ENCODE measurements at places on chromosomes 2 and 18.

DNA sequence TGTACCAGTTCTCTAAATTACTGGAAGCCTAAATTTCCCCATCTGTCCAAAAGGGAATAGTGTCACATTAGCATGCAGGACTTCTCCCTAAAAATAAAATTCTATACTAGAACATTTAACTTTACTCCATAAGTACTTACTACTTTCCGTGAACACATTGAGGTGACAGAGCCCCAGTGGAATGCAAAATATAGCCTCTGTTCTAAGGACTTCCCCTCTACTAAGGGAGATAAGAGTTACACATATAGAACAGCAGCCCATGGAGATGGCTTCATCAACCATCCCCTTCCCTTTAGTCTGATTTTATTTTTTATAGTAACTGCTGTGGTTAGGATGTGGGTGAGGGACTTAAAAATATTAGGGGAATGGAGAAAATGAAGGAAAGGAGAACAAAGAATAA, 68.9 kb upstream of the STPG4 start:
- DNase-seq, result no peak

DNA sequence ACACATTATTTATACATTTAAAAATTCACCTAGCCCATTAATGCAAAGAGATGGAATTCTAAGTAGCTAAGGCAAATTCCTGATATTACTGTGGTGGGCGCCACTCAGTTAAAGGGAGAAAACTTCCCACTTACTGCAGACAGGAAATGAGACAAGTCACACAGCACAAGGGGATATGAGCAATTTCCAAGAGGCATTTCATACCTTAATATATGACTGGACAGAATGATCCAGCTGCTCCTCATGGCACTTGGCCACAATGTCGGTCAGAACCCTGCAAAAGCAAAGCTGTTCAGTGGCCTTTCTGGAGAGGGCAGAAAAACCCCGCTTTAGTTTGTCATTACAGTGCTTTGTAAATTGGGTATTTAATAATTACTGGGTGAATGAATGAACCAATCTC, 121.4 kb upstream of the CCDC195 start:
- DNase-seq, result peak; percentile 42

DNA sequence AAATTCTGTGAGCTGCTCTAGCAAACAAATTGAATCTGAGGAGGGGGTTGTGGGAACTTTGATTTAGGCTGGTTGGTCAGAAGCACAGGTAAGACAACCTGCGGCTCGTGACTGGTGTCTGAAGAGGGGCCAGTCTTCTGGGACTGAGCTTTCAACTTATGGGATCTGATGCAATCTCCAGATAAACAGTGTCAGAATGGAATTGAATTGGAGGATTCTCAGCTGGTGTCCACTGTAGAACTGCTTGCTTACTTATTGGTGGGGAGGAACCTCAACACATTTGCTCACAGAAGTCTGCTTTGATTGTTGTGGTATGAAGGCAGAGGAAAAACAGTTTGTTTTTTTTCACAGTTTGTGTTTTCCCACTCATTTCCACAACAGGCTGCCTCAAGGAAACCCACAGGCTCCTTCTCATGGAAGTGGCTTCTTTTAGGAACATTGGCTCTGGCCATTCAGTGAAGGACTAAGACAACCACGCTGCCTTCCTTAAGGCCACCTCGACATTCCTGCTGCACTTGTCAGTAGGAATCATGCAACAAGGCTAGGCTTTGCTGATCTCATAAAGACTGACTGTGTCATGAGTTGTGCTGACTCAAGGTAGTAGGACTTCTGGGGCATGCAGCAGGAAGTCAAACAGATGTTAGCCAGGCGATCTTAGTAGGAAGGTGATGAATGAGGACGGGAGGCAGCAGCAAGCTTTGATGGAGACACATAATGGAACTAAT, 104.7 kb downstream of the TSN start:
- peak; percentile 84 for DNase-seq

DNA sequence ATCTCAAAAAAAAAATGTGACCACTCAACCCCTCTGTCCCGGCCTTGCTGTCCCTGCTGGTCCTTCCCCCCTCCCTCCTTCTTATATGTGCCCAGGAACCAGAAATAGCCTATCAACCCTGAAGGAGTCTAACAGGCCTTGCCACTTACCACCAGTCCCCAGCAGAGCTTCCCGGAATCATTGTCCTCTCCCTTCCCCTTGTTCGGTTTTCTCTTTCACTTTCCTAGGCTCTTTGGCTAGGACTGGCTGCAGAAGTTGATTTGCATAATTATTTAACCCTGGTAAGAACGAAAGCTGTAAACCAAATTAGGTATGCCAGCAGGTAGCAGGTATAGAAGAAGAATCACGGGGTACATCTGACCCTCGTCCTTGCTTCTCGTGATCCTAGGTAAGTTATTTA, 72.6 kb upstream of the ZNF532 start:
- no peak for DNase-seq

DNA sequence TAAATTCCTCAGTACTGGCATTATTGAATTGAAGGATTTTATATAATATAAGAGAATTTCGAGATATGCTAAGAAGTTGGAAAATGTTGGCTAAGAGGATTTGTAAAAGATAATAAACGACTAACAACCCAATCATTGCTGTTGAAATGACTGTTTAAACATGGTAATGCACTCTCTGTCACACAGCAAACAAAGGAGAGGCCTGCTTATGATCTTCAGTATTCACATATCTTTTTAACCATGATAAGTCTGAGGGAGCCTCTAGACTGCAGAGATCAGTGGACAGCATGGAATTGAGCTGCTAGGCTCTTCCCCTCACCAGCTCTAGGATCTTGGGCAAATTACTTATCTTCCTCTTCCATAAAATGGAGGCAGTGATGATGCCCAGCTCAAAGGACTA, 2.7 kb downstream of the KCTD18 start:
- no peak for DNase-seq

- DNase-seq, result peak; percentile 73
Measured at GRCh38 chr2:150410809-150411208, 76.7 kb downstream of the RND3 start.

GRCh38 chr2:64941801-64942200, 47.4 kb upstream of the SLC1A4 start:
- DNase-seq, result no peak

DNA sequence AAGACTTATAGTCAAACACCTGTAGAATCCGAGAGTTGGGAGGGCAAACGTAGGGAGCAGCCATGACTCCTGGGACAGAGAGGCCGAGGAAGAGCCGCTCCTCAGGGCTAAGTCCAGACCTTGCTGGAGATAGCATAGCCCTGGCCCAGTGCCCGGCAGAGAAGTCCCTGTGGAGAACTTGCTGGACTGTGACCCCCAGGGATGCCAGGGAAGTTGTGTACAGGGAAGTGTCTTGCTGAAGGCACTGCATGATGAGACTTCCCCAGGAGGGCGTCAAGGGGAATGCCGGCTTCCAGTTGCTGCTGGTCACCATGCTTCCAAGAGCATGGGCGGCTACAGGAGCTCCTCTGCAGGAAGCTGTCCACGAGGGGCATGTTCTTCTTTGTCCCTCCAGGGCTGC, 8.6 kb upstream of the CNDP1 start:
- no peak for DNase-seq

GRCh38 chr2:144261966-144262365, 258.0 kb downstream of the ZEB2 start:
- no peak for DNase-seq

GRCh38 chr18:60147323-60147722, 225.3 kb downstream of the MC4R start:
- DNase-seq, result no peak

- DNase-seq, result no peak
Measured at GRCh38 chr2:120389036-120389391, 43.1 kb downstream of the INHBB start.

- DNase-seq, result no peak
Measured at GRCh38 chr18:21820033-21820810, 79.6 kb downstream of the MIB1 start.

DNA sequence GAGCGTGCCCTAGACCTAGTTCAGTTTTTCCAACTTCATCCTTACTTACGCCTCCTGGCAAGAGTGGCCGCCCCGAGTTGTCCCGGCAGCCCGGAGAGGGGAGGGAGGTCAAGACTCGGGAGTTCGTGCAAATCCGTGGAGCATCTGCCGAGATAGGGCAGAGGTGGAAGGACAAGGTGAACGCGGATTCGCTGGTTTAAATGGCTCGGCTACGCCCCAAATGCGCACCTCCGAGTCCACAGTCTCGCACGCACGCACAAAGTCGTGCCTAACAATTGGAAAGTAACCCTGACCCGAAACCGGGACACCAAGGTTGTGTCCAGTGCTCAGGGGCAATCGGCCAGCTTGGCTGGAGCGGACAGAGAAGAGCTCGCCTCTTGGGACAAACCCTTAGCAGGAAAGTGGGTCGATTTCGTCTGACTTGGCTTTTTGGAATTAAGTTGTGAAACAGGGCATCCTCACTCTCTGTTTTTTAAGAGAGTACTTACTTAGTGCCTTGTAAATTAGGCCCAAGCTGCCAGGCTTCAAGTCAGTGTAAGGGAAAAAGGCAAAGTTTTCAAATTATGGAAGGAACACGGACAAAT, 726 bp upstream of the SS18 start:
- no peak for DNase-seq

DNA sequence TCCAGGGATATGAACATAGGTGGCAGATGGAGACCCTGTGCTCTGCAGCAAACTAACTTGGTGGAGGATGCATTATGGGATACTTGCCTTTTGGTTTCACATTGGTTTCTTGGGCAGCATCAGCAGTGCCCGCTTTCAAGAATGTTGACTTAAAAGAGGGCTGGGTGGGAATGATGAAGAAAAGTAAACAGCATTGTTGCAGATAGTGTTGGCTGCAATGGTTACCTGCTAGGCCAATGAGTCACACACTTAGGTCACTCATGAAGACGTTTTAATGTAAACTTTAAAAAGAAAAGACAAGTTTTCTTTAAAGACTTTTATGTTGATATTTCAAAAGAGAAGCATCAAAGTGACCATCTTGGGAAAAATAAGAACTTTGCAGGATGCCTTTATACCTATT, 26.1 kb upstream of the FAM237A start:
- no peak for DNase-seq

GRCh38 chr2:144194326-144195071, 325.4 kb downstream of the ZEB2 start:
- DNase-seq, result no peak

- no peak for DNase-seq
Measured at GRCh38 chr2:240627736-240628506, 2.6 kb downstream of the GPR35 start.

GRCh38 chr18:12264864-12265263, 10.7 kb downstream of the CIDEA start:
- no peak for DNase-seq

DNA sequence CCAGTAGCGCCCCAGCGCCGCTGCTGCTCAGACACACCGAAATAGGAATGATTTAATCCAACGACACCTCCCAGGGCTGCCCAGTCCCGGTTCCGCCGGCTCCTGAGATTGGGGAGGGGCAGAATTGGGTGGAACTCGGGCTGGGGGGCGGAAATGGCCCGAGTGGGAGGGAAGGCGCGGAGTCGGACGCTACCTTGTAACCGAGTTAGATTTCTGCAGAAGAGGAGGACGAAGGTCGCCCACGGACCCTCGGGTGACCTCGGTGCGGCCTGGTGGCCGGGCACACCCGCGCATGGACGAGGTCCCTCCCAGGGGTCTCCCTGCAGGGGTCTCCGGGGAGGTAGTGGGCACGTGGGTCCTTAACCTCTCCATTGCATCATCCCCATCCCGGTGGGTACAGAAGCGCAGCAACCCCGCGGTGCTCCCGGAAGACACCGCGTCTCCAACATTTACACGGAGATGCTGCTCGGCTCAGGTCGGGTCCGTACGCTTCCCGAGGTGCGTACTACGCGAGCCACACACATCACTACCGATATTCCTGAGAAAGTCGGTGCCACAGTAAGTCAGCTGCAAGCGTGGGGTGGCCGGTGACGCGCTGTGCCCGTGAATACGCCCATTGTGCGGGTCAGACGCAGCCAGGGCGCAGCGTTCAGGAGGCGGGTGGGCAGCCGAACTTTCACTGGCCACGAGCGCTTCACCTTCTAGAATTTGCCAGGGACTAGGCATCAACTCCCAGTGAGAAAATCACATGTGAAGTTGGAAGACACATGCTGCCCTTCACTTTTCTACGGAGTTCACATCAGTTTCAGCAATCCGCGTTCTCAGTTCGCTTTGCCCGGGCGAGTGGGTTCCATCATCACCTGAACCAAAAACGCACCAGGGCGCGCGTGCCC, 3.0 kb downstream of the ZNF516 start:
- no peak for DNase-seq

- DNase-seq, result no peak
Measured at GRCh38 chr2:86038291-86039081, 67.2 kb downstream of the POLR1A start.

DNA sequence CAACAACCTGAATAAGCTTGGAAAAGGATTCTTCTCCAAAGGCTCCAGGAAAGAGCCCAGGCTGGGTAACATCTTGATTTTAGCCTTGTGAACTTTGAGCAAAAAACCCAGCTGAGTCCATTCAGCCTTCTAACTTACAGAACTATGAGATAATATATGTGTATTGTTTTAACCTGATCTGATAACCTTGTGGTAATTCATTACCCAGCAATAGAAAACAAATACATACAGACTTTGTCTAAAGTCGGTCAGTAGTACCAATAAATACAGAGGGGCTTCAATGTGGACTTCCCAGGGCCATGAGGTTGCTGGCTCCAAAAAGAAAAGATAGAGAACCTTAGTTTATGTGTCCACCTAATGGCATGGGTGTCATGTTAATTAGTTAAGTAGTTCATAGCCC, 191.8 kb downstream of the KCNH7 start:
- no peak for DNase-seq

DNA sequence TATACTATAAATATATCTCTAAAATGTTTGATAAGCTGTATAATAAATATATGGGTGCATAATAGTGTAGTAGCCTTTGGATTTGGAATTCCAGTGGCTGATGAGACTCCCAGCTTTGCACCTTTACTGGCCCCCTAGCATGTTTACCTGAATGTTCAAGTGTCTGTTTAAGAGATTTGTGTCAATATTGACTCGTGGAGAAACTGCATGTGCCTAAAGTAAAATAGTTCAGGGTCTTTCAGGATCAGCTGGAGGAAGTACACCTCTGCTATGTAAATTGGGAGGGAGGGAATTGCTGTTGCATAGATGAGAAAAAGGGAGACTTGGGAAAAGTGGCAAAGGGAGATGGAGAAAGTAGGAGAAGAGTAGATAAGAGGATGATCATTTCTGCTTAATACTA, 23.9 kb downstream of the ME2 start:
- no peak for DNase-seq

DNA sequence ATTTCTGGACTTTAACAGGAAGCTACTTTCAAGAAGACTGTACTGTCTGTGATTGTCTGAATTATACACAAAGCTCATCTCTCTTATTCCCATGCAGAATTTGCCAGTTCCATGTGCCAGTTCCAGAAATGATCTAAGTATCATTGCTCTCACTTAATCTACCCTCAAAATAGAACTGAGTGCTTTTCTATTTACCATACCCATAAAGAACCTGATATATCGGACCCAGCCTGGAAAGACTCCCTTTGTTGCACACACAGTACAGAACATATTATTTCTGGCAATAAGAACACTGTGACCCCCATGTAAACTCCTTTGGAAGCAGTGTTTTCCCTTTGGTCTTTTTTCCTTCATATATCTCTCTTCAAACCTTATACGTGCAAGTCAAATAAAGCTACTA, 102.3 kb upstream of the TTN start:
- DNase-seq, result no peak

GRCh38 chr18:50297621-50298442, 10.3 kb upstream of the CXXC1 start:
- no peak for DNase-seq

- DNase-seq, result no peak
Measured at GRCh38 chr2:118222672-118223421, 134.6 kb downstream of the INSIG2 start.
